CD4-positive, alpha-beta T cell treated with Interferon gamma for 1 hour (primary cell): ENCODE measurements at places on chromosomes 7 and 10.

GRCh38 chr7:121376979-121377378, 19.1 kb downstream of the FAM3C start:
- no peak for DNase-seq

GRCh38 chr10:30357075-30357801, 8.2 kb upstream of the MTPAP start:
- no peak for DNase-seq

GRCh38 chr7:108094933-108095710, 35.0 kb downstream of the LAMB4 start:
- no peak for DNase-seq

DNA sequence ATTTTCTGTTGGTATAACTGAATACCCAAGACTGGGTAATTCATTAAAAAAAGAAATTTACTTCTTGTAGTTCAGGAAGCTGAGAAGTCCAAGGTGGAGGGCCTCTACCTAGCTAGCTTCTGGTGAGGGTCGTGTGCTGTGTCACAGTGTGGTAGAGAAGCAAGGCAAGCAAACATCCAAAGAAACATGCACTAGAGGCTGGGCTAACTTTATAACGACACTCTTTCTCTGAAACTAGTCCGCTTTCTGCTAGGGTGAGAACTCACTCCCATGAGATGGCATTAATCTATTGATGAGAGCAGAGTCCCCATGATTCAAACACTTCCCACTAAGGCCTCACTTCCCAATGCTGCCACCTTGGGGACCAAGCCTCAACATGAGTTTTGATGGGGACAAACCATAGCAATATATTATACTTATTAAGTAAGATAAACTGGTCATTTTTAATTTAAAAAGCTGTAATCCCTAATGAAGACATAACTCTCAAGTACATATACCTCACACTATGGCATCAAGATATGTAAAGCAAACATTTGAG, 50.8 kb downstream of the PHYHIPL start:
- DNase-seq = no peak

DNA sequence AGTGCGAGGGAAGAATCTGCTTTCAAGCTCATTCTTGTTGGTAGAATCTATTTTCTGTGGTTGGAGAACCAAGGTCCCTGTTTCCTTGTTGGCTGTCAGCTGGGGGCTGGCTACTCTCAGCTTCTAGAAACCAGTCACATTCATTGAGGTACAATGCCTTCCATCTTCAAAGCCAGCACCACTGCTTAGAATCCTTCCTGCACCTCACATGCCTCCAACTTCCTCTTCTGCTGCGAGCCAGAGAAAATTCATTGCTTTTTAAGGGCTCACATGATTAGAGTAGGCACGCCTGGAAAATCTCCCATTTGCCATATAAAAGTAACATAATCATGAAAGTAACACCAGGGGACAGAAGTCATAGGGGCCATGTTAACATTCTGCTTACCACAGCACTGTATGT, 28.7 kb downstream of the TES start:
- DNase-seq = no peak

GRCh38 chr7:116632384-116632783, 39.6 kb upstream of the MET start:
- no peak for DNase-seq

DNA sequence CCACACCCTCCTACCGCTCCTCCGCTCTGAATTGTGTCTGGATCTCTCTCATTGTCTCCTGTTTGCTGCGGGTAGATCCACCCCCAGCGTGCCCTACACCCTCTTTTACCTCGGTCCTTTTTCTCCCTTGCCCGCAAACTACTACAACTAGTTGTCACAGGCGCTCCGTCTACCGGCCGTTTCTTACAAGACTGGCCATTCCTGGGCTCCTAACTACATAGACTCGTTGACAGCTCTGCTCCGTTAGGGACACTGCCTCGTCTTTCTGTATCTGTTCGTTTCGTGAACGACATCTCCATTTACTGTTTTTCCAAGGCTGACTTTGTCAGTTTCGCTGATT, 786 bp downstream of the TAF3 start:
- no peak for DNase-seq

- DNase-seq = no peak
Measured at GRCh38 chr7:137696376-137696775, 150.4 kb downstream of the DGKI start.

DNA sequence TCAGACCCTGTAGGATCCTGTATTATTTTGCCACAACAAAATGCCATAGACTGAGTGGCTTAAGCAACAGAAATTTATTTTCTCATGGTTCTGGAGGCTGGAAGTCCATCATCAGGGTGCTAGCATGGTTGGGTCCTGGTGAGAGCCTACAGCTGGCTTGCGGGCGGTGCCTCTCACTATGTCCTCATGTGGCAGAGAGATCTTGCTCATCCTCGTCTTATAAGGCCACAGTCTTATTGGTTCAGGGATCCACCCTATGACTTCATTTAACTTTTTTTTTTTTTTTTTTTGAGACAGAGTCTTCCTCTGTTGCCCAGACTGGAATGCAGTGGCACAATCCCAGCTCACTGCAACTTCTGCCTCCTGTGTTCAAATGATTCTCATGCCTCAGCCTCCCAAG, 90.9 kb downstream of the LSM5 start:
- DNase-seq = no peak

DNA sequence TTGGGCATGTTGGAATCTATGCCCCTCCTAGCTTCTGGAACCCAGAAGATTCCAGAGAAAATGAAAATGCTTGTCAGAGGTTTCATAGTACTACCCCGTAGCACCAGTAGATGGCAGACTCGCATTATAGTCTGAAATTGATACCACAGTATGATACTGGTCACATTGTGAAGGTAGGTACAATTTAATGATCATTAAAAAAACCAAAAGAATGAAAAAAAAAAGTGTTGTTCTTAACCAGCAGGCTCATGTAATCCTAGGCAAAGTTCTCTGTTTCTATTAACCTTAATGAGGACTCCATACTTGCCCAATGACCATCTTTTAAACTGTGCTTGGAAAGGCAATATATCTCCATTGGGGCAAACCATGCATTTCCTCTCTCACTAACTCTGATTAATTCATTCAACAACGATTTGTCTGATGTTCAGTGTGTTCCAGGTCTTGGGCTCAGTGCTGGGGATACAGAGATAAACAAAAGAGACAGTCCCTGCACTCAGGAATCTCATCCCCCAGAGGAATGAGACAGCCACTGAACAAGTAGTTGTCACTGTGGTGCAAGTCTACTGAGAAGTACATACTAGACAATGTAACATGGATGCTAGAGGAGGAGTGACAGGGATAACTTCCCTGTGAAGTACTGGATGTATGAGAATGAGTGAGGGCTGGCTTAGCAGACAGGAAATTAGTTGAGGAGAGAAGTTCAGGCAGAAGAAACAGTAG, 223.5 kb upstream of the PHYHIPL start:
- no peak for DNase-seq

GRCh38 chr7:3042861-3043489, 692 bp downstream of the CARD11 start:
- DNase-seq = peak; percentile 51

- no peak for DNase-seq
Measured at GRCh38 chr10:121942749-121943416, 15.1 kb upstream of the ATE1 start.

DNA sequence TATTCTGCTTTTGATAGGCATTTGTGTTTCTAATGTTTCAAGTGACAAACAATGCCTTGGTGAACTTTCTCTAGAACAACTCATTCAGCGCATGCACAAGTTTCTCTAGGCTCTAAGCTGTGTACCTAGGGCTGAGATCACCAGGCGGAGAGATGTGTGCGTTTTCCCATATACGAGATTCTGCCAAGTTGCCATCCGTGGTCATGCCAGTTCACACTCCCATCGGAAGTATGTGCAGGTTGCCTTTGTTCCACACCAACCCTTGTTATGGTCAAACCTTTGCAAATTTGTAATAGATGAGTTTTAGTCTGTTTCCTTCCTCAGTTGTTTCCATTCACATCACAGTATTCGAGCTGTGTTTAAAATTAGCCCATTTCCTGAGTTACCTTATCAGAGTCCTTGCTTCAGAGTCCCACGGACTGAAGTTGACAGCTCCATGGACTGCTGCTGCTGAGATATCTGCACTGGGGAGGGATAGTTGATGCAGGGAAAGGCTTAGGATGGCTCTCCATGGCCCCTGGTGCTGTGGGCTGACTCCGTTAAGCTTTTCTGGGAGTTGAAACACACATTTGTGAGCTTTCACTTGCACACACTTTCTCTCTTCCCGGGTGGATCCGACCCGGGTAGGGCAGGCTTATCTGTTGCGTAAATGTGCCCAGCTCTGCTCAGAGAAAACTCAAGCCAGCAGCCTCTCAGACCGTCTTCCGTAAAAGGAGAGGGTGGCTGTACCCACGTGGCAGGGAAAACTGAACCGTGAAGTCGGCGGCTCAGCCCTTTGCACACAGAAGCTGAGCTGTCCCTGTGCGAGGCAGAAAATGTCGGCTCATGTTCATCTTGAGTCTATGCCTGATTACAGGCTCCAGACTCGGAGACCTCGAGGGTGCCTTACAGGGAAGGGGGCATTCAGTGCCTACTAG, 49.4 kb downstream of the HK1 start:
- DNase-seq = peak; percentile 47

DNA sequence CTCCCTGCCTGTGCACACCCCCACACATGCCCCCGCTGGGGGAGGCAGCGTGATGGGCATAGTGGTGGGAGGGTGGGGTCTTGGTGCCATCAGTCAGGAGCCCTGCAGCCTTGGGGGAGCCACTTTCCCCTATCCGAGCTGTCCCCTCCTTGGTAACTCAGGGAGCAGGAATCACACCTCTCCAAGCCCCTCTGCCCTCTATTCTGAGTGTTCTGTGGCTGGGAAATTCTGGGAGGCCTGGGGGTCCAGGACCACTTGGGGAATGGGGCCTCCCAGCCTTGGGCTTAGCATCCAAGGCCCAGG, 11.3 kb downstream of the DPYSL4 start:
- DNase-seq = no peak

GRCh38 chr7:1946025-1946772, 276.1 kb downstream of the ELFN1 start:
- DNase-seq = no peak

- no peak for DNase-seq
Measured at GRCh38 chr7:79971058-79971457, 163.6 kb upstream of the GNAI1 start.

DNA sequence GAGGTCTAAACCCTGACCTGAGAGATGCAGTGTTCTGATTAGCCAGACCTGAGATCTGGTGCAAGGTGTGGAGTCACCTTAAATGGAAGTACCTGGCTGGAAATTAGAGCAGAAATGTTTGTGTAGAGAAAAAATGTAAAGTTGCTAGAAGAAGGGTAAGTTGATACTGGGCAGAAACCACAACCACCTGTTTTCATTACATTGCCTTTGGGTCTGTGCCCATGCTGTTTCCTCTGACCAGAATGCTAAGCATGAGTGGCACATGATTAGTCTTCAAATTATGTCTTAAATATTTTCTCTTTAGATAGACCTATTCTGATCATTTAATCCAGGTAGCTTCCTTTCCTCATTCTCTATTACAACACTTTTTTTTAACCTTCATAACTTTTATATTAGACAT, 69.0 kb downstream of the CASD1 start:
- DNase-seq = no peak

GRCh38 chr7:157900011-157900410, 563.2 kb downstream of the DNAJB6 start:
- DNase-seq = no peak

- DNase-seq = no peak
Measured at GRCh38 chr7:146683439-146683838, 566.8 kb downstream of the CNTNAP2 start.

DNA sequence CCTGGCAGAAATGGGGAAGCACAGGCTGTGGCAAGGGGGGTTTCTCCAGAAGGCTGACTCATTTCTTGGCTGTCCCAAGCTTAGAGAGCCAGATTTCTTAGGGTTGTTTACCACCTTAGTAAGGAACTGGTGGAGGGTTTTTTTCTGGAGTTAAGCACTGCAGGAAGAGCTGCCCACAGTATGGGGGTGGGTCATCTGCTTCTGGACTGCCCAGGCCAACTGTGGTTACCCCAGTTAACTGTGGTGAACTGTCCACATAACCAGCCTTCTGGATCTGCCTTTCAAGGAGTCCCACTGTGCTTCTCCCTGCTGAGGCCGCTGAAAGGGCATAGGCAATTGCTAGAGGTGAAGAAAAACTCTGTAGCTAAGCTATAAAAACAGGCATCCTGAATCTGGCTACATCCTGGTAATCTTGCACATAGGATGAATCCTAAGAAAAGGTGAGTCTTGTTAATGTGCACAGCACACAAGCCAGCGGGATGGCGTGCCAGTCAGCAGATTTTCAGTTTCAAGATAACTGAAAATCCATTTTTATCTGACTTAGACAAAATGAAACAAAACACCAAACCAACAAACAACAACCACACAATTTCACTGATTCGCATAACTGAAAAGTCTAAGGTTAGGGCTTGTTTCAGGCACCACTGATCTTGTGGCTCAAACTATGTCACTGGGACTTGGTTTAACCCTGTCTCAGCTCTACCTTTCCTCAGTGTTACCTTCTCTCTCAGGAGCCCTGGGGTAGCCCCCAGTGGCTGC, 21.6 kb upstream of the TSPAN33 start:
- peak; percentile 57 for DNase-seq

- no peak for DNase-seq
Measured at GRCh38 chr7:35533902-35534301, 161.0 kb downstream of the HERPUD2 start.

DNA sequence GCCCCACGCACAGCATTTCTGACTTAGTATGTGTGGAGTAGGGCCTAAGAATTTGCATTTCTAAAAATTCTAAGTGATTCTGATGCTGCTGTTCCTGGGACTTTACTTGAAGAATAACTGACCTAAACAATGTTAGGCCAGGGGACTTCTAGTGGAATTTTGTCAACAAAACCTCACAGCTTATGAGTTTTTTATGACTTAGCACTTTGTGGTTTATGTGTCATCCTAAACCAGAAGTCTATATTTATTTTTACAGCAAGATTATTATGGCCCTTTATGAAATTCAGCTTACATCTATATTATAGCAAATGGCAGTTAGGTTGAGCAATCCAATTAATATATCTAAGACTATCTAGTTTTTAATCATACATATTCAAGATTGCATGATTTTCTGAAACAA, 24.6 kb upstream of the BET1 start:
- no peak for DNase-seq

DNA sequence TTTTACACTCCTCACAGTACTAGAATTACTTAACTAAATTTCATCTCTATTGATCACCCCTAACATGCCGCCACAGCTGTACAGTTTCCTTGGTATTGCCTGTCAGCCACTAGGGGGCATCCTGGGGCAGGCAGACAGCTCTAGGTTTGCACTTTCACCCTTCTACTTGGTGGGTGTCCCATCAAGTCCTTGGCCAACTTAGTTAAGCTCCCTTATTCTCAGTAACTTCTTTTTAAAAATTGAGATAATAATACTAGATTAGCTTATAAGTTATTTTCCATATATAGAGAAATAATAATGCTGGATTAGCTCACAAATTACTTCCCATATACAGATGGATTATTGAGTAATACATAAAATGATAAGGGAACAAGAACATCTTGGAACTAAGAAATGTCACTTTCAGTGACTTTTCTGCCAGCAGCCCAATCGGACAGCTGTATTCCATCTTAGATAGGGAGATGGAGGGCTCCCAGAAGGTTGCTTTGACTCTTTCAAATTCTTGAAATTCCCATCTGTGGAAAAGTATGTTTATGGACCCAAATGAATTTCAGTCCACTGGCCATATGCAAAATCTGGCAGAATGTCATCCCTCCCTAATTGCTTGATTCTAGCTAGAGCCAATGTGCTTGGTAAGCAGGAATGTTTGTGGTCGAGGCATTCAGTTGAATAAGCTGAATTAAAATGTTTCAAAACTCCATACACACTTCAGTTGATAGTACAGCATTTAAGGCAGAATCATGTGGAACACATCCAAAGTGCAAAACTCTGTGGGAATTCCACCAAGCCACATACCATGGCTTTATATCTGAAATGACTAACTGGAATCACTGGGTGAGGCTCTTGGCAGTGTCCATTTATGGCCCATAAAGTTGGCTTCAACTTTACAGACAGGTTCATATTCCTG, 309.7 kb downstream of the CSTF2T start:
- no peak for DNase-seq
